ENCODE measurements at places on chromosomes 1 and 21. TPM values are rescaled to one million over a fixed set of nuclear protein-coding genes. Genes with fewer than 3 reads are reported as not detected.

The ZNF684 gene
- total RNA-seq: 9.7 TPM

The PLA2G2C gene
- not detected for total RNA-seq

The C2CD4D gene
- not detected for total RNA-seq

The TEDDM1 gene
- total RNA-seq: not detected

The INAVA gene
- not detected for total RNA-seq

The NTMT2 gene
- total RNA-seq: 1.9 TPM

The GBP7 gene
- total RNA-seq: not detected

The BLACAT1 gene
- total RNA-seq: 0.24 TPM

The VSIG8 gene
- total RNA-seq: not detected

The FCRL5 gene
- total RNA-seq: 0.16 TPM

The PIK3CD gene
- 4.7 TPM for total RNA-seq

The HCRTR1 gene
- not detected for total RNA-seq

The FUCA1 gene
- 17.0 TPM for total RNA-seq

The TENT5C gene
- total RNA-seq: 20.1 TPM

The WNT2B gene
- total RNA-seq: 4.8 TPM

The ERRFI1 gene
- 34.5 TPM for total RNA-seq

The SNAP47 gene
- 39.1 TPM for total RNA-seq

All from right atrium auricular region (tissue), 2 donors.